Central memory CD4-positive, alpha-beta T cell (primary cell): ENCODE measurements at places on chromosomes 5 and 9.

DNA sequence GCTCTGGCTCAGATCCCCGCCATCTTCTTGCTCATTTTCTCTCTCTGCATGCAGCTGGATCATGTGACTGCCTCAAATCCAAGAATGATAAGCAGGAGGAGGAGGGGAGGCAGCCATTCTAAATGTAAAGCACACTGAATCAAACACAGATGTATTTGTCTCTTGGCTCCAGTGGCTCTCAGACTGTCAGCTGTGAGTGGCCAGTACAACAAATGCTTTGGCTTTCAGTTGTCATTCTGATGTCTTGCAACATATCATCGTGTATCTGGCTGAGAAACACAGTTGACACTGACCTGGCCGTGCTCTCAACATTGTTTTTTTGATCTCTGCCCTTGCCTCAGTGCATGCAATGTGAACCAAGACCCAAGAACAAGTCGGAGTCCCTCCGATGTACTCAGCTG, 233.1 kb downstream of the ADAMTSL1 start:
- no peak for DNase-seq

- DNase-seq = no peak
Observed at GRCh38 chr9:128104171-128104618, 23.3 kb downstream of the PTGES2 start.

GRCh38 chr5:170265522-170265921, 32.1 kb downstream of the LCP2 start:
- DNase-seq = no peak

GRCh38 chr5:75648712-75649111, 37.5 kb downstream of the ANKDD1B start:
- DNase-seq = no peak

DNA sequence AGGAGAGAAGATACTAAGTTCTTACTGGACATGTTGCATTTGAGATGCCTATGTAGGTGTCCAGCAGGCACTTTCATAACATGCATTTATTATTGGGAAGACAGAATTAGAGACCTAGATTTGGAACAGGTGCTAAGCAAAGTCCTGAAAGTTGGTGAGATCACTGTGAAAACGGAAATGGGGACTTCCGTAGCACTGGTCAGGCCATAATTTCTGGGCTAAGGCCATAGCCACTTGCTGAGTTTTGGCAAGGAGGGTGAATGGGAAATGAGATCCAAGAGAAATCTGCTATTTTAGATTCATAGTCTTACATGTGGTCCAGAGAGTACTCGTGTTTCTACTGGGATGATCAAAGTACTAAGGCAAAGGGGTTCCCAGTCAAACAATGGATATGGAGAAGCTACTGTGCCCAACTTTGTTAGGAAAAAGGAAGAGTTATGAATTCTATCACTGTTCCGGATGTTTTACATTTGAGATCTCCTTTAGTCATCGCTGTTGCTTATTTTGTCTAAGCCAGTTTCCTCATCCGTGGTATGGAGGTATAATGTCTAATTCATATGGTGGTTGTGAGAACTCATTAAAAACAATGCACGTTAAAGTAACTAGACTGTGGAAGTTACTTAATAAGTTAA, 33.4 kb downstream of the TEK start:
- no peak for DNase-seq

GRCh38 chr5:80712919-80713318, 58.1 kb upstream of the DHFR start:
- DNase-seq = no peak

DNA sequence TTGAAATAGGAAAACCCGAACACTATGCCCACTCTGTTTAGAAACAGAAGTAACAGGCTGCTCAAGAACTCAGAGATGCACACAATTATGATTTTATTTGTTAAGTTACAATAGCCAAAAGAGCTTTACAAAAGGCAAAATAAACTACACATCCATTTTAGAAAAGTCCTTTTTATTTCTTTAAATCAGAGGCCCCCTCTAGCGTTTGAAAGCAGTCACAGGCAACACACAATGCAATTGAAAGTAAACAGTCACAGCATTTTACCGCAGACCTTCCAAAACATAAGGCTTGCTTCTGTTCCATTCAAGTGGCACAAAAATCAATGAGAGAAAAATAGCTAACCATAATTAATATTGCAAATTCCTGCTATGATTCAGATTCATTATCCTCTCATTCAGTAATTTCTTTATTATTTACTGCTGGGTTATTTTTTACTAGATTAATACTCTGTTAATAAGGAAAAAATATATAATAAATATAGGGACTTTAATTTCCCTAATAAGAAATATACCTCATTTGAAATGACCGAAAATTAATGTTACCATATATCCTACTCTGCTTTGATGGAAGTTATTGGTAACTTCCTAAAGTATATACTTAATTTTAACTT, 78.3 kb downstream of the CEP120 start:
- DNase-seq = no peak

GRCh38 chr9:88829276-88829675, 162.0 kb upstream of the S1PR3 start:
- DNase-seq = no peak
